Astrocyte (in vitro differentiated cells and primary cell): ENCODE measurements at places on chromosomes 16 and 17. TPM values are rescaled to one million over a fixed set of nuclear protein-coding genes. Genes with fewer than 3 reads are reported as not detected.

DNA sequence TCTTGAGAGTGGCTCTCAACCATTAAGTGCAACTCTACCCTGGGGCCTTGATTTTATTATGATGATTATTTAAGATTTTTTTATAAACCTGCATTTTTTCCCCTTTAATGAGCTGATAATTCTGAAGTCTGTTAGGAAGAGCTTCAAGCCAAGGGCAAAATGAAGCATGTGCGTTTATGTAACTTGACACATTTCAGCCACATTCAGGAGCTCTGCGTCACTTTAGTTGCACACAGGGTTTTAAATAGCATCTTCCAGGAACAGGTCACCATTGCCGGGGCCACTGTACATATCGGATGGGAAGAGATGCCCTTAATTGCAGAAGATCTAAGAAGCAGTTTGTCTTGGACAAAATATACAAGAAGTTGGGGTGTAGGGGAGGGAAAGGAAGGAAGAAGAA, 89.6 kb downstream of the BMERB1 start:
- no peak for DNase-seq

- DNase-seq = no peak
Observed at GRCh38 chr16:69302301-69302700, 8.8 kb upstream of the VPS4A start.

DNA sequence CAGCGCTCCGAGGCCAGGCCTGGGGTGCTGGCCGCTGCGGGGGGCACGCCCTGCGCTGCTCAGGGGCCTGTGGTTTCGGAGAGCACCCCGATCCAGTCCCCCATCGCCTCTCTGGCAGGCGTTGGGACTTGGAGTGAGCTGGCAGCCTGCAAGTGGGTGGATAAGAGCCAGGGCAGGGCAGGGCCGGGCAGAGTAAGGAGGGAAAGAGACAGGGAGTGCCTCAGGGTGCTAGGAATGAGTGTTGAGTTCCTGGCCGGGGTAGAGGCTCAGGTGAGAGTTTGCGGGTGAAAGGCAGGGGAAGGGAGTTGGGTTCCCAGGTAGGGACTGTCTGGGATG, 1.3 kb downstream of the CDH13 start:
- DNase-seq = no peak

TPSD1 gene
- not detected in 2 replicates for total RNA-seq

- peak; percentile 23 for DNase-seq
Observed at GRCh38 chr17:17398188-17398942, 78.4 kb upstream of the MED9 start.

- DNase-seq = no peak
Observed at GRCh38 chr16:81018496-81018895, 11.5 kb downstream of the CENPN start.

DNA sequence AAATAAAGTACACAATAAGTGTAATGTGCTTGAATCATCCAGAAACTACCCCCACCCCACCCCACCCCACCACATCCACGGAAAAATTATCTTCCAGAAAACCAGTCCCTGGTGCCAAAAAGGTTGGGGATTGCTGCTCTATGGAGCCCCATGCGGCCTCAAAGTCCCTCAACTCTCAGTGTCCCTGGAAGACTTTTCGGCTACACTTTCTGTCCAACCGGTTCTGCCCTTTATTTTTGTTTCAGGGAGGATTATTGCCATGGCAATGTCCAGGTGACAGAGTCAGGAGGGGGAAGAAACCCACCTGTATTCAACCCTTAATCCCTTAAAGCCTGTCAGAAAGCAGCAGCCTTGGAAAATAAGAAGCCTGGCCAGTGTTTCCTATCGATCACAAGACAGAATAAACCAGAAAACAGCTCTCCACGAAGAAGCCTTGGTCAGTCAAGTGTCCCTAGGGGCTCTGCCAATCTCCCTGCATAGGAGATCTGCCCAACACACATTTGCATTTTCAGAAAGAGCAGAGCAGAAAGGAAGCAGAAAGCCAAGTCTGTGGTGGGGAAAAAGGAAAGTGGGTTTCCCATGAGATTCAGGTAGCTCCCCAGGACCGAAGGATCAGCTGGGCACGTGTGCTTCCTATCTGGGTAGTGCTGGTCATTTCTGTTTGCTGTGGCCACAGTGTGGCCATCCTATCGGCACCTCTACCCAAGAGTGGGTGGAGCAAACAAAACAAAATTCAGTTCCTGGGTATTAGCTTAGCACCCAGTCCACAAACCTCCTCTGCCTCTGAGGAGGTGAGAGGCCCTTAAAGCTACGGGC, 342.7 kb downstream of the SOX9 start:
- no peak for DNase-seq

KIF2B gene
- not detected in 2 replicates for total RNA-seq

GRCh38 chr17:40879026-40879425, 6.0 kb downstream of the KRT20 start:
- no peak for DNase-seq

DNA sequence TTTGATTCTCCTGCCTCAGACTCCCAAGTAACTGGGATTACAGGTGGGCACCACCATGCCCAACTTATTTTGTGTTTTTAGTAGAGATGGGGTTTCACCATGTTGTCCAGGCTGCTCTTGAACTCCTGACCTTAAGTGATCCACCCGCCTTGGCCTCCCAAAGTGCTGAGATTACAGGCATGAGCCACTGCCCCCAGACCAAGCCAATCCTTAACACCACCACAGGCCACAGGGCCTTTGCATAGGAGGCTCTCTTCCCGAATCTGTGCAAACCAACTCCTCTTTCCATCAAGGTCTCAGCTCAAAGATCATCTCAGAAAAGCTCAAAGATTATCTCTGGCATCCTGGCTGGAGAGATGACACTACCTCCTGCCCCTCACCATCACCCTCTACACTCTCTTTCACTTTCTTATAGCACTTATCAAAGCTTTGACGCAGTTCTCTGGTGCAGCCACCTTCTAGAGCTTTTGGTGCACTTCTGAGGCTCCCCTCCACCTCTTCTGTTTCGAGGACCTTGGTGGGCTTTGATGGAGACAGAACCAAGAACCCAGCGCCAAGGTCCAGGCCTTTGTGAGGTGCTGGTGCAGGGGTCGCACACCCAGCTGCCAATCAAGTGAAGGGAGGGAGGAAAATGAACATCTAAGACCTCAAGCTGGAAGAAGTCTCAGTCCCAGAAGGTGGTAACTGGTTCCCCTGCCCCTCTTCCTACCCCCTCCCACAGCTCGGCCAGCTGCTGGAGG, 23.2 kb upstream of the PHB1 start:
- DNase-seq = no peak

GRCh38 chr17:43377056-43377810, 21.6 kb upstream of the ARL4D start:
- no peak for DNase-seq

- DNase-seq = no peak
Observed at GRCh38 chr17:35171834-35172233, 22.4 kb downstream of the SLC35G3 start.

- no peak for DNase-seq
Observed at GRCh38 chr17:79324194-79324593, 249.6 kb downstream of the ENGASE start.

GRCh38 chr17:1516388-1517161, at the start of gene INPP5K:
TSS of gene INPP5K (minus strand) at chr17:1516612. CDS start at chr17:1516499, 113 bp downstream.
- peak; percentile 94 for DNase-seq

DNA sequence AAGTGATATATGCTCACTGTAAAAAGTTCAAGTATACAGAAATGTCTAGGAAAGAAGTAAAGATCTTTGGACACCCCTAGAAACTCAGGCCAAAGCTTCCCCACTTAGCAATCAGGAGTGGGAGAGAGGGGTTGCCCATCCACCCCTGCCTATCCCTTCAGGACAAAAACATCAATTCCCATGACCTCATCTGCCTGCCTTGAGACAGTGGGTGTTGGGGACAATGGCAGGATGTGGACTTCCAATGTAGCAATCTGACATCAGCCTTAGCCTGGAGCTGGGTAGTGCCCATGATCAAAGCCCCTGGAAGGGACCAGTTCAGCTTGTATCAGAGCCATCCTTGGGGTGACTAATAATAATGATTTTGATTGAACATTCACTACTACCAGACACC, 18.1 kb downstream of the ITPRIPL2 start:
- DNase-seq = no peak

DNA sequence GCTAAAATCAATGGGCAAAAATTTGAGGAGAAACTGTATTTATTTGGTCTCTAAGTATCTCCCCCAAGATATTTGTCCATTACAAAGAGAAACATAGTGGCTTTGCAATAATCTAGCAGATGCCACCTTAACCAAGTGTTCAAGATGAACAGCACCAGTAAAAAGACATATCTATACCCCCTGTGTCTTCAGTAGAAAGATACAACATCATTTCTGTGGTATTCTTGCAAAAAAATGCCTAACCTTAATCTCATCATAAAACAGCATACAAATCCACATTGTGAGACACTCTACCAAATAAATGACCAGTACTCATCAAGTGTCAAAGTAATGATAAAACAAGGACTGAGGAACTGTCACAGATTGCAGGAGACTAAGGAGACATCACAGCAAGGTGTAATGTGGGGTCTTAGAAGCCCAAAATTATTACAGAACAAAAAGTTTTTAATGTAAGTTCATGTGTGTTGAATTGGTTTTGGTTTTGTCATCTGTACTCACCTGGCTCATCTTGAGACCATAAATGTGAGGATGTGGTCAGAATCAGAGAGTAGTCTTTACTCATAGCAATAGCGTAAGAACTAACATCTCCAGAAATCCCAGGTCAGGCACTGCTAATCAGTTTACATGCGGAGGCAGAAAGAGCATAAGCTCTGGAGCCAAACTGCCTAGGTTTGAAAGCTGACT, 77.2 kb downstream of the AATF start:
- no peak for DNase-seq

GH1 gene
- total RNA-seq = not detected in 2 replicates

- no peak for DNase-seq
Observed at GRCh38 chr16:56744996-56745640, 15.2 kb downstream of the NUP93 start.

DNA sequence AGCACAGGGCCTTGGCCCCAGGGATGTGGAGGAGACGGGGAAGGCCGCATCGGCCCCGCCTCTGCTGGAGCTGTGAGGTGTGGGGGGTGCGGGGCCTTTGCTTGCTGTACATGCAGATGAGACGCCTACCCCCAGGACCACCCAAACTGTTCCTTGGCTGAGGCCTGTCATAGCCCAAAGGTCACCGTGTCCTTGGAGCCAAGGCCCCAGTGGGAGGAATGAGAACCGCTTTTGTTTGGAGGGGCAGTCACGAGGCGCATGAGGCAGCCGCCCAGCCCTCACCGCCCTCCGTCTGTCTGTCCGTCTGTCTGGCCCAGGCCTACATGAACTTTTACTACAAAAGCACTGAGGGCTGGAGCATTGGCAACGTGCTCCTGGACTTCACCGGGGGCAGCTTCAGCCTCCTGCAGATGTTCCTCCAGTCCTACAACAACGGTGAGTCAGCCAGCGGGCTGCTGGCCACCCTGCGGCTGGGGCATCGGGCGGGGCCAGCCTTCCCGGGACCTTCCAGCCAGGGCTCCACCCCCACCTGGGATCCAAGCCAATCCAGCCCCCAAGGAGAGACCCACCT, 8.8 kb downstream of the TAX1BP3 start:
- DNase-seq = peak; percentile 82

MT1A gene
- total RNA-seq = not detected in 2 replicates

DNA sequence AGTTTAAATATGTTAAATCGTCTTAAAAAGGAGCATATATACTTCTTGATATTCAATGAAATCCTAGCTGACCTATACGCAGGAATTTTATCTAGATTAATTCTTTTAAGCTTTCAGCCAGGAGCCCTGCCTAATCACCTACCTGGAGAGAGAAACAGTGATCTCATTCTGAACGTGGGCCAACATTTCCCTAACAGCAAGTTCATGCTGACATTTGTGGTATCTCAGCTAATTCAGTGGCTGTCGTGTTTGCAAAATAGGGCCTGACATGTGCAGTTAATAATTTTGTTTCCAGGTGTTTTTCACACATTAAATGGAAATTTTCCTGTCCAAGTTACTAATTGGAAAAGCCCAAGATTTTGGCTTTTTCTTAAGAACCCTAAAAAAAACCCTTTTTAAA, 17.4 kb downstream of the KRT24 start:
- no peak for DNase-seq

DNA sequence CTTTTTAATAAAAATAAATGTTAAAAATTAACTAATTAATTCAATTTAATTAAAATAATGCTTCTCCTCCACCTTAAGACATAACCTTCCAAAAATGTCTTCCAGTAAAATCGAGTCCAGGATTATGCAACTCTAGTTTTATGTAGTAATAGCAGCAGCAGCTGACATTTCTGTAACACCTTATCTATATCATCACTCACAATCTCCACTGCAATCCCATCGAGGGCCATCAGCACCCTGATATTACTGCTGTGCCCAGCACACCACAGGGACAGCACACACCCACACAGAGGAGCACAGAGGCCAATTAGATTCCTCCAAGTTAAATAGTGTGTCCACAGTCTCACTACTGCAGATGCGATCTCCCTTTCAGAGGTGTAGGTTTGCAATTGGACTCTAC, 2.9 kb downstream of the RPH3AL start:
- no peak for DNase-seq

ASB16 gene
- not detected in 2 replicates for total RNA-seq

- DNase-seq = no peak
Observed at GRCh38 chr17:50765454-50766221, 1.7 kb downstream of the ANKRD40CL start.

- DNase-seq = peak; percentile 52
Observed at GRCh38 chr16:88357317-88358022, 25.3 kb upstream of the ZNF469 start.

DNA sequence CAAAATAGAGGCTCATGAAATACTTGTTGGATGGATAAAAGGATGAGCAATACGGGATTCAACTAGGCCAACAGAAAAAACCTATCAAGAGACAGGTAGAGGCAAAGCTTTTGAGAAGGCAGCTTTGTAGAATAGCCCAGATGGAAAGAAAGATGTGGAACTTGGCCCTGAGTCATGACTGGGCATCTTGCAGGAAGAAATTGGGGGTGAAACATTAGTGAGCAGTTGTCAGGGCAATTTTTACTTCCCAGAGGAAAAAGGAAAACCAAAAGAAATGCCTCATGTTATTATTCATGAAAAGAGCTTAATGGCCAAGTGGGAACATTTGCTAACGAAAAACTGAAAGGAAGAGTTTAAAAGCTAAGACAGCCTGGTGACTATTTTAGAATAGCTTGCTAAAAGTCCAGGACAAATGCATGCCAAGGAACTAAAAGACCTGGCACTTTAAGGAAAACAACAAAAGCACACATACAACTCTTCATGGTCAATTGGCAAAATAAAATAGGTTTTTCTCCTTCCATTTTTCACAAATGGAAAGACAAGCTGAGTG, 180.1 kb downstream of the HS3ST3A1 start:
- no peak for DNase-seq

- DNase-seq = no peak
Observed at GRCh38 chr17:81154961-81155360, 10.3 kb upstream of the PVALEF start.

RPS6KB1 gene
- 33.4 and 41.7 TPM in 2 replicates for total RNA-seq

GRCh38 chr17:68057531-68057952, 22.0 kb downstream of the KPNA2 start:
- DNase-seq = no peak

- no peak for DNase-seq
Observed at GRCh38 chr16:75266738-75267630, 15.6 kb upstream of the BCAR1 start.

GRCh38 chr16:76232704-76233103, 44.5 kb upstream of the CNTNAP4 start:
- no peak for DNase-seq

SPATA33 gene
- total RNA-seq = 11.8 and 12.3 TPM in 2 replicates

- no peak for DNase-seq
Observed at GRCh38 chr17:64154313-64154695, 24.4 kb upstream of the ERN1 start.

MEOX1 gene
- not detected in 2 replicates for total RNA-seq

GRCh38 chr16:13634959-13635358, 285.0 kb upstream of the ERCC4 start:
- DNase-seq = no peak

SSTR5 gene
- not detected in 2 replicates for total RNA-seq

- DNase-seq = peak; percentile 39
Observed at GRCh38 chr17:66633317-66633965, 201.5 kb upstream of the CACNG5 start.
